ENCODE measurements at places on chromosomes 6 and 20.

DNA sequence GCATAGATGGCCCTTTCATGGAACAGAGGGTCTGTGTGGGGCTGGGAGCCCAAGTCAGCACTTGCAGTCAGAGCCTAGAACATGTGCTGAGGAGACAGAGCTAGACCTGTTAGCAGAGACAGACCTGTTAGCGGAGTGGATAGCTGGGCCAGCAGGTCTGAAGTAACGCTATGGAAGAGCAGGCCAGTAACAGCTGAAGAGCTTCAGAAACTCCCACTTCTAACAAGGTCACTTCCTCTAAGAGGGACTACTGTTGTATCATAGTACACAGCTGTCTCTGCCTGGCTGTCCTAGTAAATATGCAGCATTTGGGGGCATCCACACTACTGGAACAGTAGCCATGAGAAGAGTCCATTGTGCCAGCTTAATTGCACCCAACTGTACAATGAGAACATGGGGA lies 41.2 kb upstream of the POLR1H start:
- DNase-seq, result no peak

GRCh38 chr6:157995458-157995857 lies 13.8 kb downstream of the SYNJ2 start:
- DNase-seq, result no peak

GRCh38 chr20:59402681-59403080 lies 102.3 kb downstream of the EDN3 start:
- DNase-seq, result peak; percentile 32

DNA sequence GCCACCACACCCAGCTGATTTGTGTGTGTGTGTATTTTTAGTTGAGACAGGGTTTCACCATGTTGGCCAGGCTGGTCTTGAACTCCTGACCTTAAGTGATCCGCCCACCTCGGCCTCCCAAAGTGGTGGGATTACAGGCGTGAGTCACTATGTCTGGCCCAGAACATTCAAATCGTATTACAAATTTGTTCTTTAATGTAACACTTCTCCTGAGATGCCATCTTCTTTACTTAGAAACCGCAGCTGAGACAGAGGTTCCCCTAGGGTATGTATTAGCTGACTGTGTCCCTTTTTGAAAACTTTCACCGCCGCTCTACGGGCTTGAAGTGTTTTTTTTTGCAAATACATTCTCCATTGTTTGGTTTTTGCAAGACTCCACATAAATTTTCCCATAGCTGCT lies 62.6 kb downstream of the TOX2 start:
- peak; percentile 48 for DNase-seq

- no peak for DNase-seq
Observed at GRCh38 chr20:51833326-51833725, 31.0 kb upstream of the SALL4 start.

- no peak for DNase-seq
Observed at GRCh38 chr6:164882236-164882635, 427.2 kb downstream of the C6orf118 start.

DNA sequence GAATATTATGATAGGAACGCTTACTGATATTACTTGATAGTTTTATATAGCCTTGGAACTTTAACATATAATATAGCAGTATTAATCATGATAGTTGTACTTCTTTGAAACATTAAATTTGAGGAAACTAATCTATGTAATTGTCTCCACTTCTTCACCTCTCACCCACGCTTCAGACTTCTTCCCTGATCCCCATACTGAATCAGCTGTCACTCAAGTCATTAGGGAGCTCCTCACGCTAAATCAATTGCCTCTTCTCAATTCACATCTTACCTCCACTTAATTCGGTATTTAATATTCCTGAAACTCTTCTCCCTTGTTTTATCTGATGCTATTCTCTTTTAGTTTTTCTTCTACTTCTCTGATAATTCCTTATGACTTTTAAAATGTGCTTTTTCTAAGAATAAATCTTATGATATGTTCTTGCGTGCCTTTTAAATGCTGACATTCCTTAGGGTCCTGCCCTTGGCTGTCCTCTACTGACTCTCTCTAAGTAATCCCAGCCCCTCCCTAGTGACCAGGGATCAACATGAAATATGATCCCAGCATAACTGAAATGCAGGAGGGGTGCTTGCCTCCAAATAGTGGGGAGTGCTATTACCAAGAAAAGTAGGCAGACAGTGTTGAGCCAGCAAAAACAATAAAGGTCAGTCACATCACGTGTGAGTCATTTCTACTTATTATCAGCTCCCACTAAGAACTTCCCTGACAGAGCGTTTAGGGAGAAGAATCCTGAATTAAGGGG lies 9.9 kb downstream of the ANKRD66 start:
- DNase-seq, result no peak
